NCI-H1092 treated with DMSO at 0.1 percent for 48 hours (cell line): ENCODE measurements at places on chromosomes 4 and X.

DNA sequence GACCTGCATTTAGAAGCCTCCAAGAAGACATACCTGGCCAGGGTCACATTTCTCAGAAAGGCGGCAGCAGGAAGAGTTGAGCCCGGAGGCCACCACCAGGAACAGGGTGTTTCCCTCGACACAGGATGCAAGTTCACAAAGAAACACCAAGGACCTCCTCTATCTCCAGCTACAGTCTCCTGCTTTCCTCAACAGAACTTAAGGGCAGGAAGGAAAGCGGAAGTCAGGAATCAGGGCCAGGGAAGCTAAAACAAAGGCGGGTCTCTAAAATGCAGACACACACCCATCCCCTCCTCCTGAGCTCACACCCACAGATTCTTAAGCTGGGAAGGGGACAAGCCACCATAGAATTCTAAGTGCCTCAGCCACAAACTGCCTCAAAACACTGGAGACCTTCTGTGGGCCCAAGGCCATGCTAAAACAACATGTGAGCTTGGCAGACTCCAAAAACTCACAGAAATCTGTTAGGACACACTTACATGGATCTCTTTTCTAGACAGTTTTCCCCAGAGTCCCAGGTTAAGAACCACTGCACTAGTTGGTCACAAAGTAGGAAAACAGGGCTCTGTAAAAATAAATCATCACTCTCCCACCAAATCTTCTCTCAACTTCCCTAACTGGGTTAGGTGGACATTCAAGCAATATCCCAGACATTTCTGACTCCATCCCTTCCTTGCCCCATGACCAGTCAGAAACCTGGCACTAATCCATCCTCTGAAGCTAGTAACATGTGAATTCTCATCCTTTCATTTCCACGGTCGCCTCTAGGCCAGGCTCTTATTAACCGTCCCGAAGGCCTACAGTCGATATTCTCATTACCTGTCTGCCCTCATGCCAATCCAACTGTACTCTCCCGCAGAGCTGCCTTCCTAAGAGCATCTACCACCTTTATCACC is 163.2 kb downstream of the APBB2 start:
- DNase-seq: no peak

DNA sequence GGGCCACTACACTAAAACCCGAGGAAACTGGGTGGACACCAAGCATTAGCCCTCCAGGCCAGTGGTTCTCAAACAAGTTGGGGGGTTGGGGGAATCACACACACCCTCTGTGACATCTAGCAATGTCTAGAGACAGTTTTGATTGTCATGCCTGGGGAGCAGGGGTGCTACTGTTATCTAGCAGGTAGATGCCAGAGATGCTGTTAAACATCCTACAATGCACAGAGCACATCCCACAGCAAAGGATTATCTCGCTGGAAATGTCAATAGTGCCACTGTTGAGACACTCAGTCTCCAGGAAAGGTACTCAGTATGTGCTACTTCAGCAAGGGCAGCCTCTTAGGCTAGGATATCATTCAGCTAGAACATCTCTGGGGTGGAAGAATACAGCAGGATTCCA is 1.3 kb downstream of the SMC1A start:
- no peak for DNase-seq

DNA sequence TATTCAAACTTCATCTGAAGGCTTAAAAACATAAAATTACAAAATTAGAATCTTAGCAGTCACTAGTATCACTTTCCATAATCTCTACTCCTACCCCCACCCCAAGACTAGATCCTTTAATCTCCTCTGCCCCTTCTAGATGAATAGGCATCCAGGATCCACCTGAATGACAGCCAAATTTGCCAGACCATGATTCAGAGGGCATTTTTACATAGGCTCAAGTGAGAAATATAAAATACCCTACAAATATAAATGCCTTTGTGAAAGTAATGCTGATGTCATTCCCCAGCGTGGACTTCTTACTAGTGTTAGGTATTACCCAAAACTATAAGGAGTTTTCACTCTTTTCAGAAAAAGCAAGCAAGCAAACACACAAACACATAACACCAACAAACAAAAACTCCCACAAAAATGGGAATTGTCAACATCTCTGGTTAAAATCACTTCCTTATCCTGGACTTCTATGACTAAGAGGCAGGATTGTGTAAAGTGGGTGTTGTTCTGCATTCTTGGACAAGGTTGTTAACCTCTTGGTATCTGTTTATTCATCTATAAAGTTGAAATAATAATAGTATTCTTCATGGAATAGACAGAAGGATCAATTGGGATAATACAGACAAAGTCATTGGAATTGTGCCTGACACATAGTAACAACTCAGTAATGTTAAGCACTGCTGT is 51.3 kb upstream of the TMPRSS11F start:
- DNase-seq: no peak

- DNase-seq: peak; percentile 43
Observed at GRCh38 chr4:140363558-140363957, 9.9 kb upstream of the SCOC start.

GRCh38 chrX:135411893-135412292 is 9.9 kb upstream of the SMIM10L2A start:
- DNase-seq: no peak

DNA sequence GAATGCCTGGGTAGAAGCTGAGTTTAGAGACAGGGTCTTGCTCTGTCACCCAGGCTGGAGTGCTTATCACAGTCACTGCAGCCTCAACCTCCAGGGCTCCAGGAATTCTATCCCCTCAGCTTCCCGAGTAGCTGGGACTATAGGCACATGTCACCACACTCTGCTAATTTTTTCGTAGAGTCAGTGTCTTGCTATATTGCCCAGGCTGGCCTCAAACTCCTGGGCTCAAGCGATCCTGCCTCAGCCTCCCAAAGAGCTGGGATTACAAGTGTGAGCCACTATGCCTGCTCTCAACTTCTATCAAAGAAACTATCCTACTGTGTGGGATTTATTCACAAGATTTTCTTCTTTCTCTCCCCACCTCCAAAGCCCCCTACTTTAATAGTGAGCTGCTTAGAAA is 15.7 kb downstream of the MAPK10 start:
- DNase-seq: no peak

- DNase-seq: peak; percentile 2
Observed at GRCh38 chr4:79917246-79917645, 155.8 kb downstream of the ANTXR2 start.

- DNase-seq: no peak
Observed at GRCh38 chr4:81685104-81685503, 213.4 kb upstream of the RASGEF1B start.
